ENCODE measurements at places on chromosomes 12 and 14.

DNA sequence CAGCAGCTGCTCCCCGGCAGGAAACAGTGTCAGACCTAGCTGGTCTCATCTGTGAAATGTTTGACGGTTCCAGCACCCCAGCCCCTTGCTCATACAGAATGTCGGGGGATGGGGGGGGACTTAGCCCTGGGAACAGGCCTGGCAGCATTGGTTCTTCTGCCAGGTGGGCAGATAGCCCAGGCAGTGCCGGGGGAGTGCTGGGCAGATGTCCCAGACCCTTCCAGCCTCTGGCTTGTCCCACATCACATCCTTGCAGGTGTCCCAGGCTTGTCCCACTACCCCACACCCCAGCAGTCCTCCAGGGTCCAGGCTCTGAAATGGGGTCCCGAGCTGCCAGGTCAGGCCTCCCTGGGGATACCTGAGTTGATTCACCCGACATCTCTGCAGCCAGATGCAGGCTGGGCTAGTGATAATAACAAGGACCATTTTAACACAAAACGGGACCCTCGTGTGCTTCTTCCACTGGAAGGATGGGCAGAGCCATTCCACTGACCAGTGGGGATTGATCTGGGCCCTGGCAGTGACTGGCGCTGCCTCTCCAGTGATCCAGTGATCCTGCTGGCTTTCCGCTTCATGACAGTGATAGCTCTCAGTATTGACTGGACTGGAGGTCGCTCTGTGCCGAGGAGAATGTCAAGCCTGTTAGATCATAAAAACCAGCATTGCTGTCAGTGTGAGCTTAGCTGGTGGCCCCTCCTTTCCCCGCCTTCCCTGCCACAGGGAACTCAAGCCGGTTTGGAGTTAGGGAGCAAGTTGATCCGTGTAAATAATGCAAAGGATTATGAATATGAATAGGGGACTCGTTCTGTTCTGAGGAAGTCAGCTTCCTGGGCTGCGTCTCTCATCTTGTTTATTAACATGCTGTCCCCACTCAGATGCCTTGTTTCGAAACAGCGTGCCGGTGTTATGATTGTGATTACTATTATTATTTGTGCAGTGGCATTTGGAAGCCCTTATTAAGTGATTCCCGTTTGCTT lies 180.6 kb downstream of the AACS start:
- no peak for DNase-seq

GRCh38 chr12:19926266-19926665 lies 442.1 kb upstream of the PDE3A start:
- DNase-seq = no peak

DNA sequence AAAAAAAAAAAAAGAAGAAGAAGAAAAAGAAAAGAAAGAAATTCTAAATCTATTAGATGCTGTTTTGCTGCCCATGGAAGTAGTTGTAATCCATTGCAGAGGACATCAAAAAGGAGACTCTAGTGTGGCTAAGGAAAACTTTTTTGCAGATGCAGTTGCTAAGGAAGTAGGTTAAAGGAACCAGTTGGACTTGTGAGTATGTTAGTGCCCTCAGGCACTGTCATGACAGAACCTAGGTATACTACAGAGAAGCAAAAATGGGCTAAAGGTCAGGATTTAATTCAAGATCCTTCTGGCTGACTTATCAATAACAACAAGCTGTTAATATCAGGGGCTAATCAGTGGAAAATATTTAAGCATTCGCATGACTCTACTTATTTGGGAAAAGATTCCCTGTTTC lies 1571.6 kb upstream of the FLRT2 start:
- no peak for DNase-seq

- DNase-seq = no peak
Observed at GRCh38 chr12:80241576-80242273, 142.4 kb downstream of the OTOGL start.

- DNase-seq = no peak
Observed at GRCh38 chr12:20063116-20063515, 305.2 kb upstream of the PDE3A start.

DNA sequence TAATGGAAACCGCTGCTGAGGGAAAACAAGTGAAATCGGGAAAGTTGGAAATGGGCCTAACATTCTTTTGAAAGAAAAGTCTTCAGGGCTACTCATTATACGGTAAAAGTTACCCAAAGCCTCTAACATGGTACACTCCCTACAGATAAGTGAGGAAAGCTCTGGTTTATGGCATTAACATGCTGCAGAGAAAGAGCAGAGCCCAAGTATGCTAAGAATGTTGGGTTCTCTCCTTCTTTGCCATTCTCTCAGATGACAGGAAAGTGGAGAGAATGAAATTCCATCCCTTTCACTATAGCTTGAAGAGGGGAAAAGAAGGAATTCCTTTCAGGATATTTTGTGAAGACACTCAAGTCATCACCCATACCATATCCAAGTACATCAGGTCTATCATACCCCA lies 348.0 kb downstream of the SEC23A start:
- DNase-seq = no peak

DNA sequence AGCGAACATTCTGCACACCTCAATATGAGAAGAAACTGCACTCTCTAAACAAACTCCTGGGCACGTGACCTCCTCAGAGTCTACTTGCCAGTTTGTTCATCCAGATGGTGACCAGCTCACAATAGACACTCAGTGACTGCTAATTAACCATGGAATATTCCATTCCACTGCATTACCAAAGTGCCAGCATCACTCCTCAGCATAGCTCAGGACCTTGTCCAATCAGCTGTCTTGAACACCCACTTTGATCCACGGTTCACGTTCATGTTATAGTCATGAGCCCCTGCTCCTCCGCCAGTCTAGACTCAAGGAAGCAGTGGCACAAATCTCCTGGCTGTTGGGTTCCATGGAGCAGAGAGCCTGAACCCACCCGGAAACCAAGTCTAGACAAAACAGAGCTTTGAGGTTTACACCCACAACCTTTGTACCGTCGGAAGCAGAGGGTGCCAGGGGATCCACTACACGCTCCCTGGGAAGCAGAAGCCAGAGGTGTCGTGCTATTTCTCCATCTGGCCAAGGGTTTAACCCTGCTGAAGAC lies 285.3 kb downstream of the ZFP36L1 start:
- no peak for DNase-seq
